ENCODE measurements at places on chromosomes 7 and 10. TPM values are rescaled to one million over a fixed set of nuclear protein-coding genes. Genes with fewer than 3 reads are reported as not detected.

Gene ADAP1
- 4.4 TPM for total RNA-seq

Gene ZMIZ2
- total RNA-seq: 24.3 TPM

Gene CRYGN
- not detected for total RNA-seq

Gene CALHM2
- total RNA-seq: 22.6 TPM

Gene FOXI2
- not detected for total RNA-seq

Gene KMT2E
- 100.0 TPM for total RNA-seq

Gene IFIT1B
- total RNA-seq: not detected

Gene AGMO
- total RNA-seq: 5.5 TPM

Gene CYP17A1
- total RNA-seq: not detected

Gene PIP
- total RNA-seq: not detected

Gene SAMD9L
- 14.1 TPM for total RNA-seq

Gene ARHGEF35
- total RNA-seq: 1.3 TPM

Gene MAT1A
- total RNA-seq: not detected

Gene LARP4B
- total RNA-seq: 29.3 TPM

Gene OR2A5
- not detected for total RNA-seq

Gene BICC1
- 124 TPM for total RNA-seq

Gene FIGNL1
- total RNA-seq: 9.6 TPM

Gene NUTM2D
- total RNA-seq: 1.9 TPM

Gene ACBD7
- total RNA-seq: 0.83 TPM

Gene SRI
- total RNA-seq: 114 TPM

Gene LIPM
- 0.13 TPM for total RNA-seq

Gene HYAL4
- not detected for total RNA-seq

Gene CYP26A1
- total RNA-seq: not detected

Gene HOXA3
- total RNA-seq: 4.4 TPM

Gene KCND2
- 4.9 TPM for total RNA-seq

Gene PTN
- total RNA-seq: 13.2 TPM

Gene PDE6C
- not detected for total RNA-seq

Gene KAZALD1
- total RNA-seq: 26.8 TPM

Gene MINPP1
- 50.2 TPM for total RNA-seq

Gene DENND2A
- 4.8 TPM for total RNA-seq

Gene MMP21
- total RNA-seq: not detected

Gene ZNF239
- 5.9 TPM for total RNA-seq

Gene HTRA1
- 591 TPM for total RNA-seq

Gene SORCS1
- not detected for total RNA-seq

Gene TSPAN12
- 5.2 TPM for total RNA-seq

Gene GLRX3
- total RNA-seq: 55.7 TPM

Gene TBXAS1
- 1.1 TPM for total RNA-seq

Gene SLC13A1
- not detected for total RNA-seq

Gene FAM237B
- total RNA-seq: not detected

Gene CEP55
- 5.5 TPM for total RNA-seq

Gene TAS2R5
- 1.6 TPM for total RNA-seq

Gene ZNF804B
- not detected for total RNA-seq

Gene BEND7
- total RNA-seq: 4.0 TPM

Gene AIMP2
- total RNA-seq: 36.1 TPM

Gene ITGB8
- 95.7 TPM for total RNA-seq

Gene PNLIPRP2
- total RNA-seq: not detected

Gene PRKAR2B
- total RNA-seq: 1.1 TPM

Gene GPR15LG
- total RNA-seq: not detected

Gene REPIN1
- 43.4 TPM for total RNA-seq

Gene SFTPA1
- total RNA-seq: not detected

Measured in smooth muscle cell of the pulmonary artery (primary cell).